Natural killer cell treated with Interleukin-12 subunit alpha and Interleukin-12 subunit beta and Interleukin-15 and Interleukin-18, amount 100 ng/mL, for 72 hours (primary cell): ENCODE measurements at places on chromosomes 3 and 15. TPM values are rescaled to one million over a fixed set of nuclear protein-coding genes. Genes with fewer than 3 reads are reported as not detected.

DNA sequence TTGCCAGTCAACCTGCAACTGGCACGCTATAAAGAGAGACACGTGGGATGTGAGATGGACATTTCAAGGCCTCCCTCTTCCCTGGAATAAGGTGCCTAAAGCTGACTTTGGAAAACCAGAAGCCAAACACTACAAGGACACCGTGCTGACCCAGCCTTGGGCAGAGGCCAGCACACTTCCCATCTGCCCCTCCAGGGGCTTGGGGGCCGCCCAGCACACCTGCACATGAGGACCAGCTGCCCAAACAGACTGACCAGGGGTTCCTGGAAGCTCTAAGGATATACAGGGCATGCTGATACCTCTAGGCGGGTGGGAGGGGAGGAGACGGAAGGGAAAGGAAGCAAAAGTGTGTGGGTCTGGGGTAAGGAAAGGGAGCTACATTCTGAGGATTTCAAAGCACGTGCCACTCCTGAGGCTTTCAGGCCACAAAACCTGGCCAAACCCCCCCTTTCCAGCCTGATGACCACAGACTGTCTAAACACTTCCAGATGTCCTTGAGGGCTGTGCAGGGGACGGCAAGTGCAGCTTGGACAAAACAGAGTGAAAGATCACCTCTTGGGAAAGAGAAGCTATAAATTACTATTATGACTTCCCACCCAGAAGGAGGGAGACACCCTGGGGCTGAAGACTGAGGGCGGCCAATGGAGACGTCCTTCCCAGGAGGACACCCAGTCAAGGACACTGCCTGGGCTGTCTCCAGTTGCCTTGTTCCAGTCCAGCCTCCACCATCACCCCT lies 57.9 kb downstream of the ADCY5 start:
- no peak for DNase-seq

GRCh38 chr3:150970665-150971324 lies 1.7 kb downstream of the CLRN1 start:
- DNase-seq, result no peak

Gene MKRN2OS
- total RNA-seq, result not detected

DNA sequence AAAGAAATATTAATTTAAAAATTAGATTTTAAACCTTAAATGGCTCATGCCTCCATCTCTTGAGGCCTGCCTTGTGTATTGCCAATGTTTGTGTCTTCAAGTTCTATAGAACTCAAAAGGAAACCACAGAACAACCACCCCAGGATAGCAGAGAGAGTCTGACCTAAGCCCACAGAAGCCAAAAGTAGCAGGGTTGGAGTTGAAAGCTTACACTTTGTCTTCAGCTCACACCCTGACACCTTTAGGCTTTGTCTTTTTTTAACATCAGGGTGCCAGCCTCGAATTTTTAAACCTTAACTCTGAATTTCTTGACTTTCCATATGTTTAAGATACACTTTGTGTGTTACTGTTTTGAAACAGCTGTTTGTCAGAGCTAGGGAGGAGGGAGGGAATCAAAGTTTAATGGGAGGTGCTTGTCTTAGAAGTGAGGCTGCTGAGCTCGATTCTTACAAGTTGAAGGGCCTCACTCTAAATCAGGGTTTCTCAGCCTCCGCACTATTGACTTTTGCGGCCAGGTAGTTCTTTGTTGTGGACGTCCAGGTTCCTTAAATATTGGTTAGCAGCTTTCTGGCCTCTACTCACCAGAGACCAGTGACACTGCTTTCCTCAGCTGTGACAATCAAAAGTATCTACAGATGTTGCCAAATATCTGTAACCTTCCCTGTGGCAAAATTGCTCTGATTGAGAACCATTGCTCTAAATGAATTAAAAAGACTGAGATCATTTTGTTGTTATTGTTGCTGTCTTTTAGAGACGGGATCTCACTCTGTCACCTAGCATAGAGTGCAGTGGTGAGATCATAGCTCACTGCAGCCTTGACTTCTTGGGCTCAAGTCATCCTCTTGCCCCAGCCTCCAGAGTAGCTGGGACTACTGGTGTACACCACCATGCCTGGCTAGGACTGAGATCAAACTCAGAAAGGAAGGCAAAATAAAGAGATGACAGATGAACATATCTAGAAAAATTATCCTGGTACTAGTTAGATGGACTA lies 139.2 kb upstream of the EOMES start:
- DNase-seq, result no peak

Gene BCHE
- total RNA-seq, result not detected
